ENCODE measurements at places on chromosomes 6 and 20.

GRCh38 chr6:56752009-56752408 is 109.3 kb upstream of the DST start:
- no peak for DNase-seq

- DNase-seq: no peak
These were observed 12.1 kb downstream of the TOMM34 start for GRCh38 chr20:44948107-44948506.

GRCh38 chr20:47295921-47296426 is 60.5 kb downstream of the ZMYND8 start:
- DNase-seq: no peak

GRCh38 chr6:169235286-169235685 is 18.4 kb downstream of the THBS2 start:
- DNase-seq: no peak

GRCh38 chr20:4661191-4661590 is 60.5 kb upstream of the PRND start:
- peak; percentile 38 for DNase-seq

- no peak for DNase-seq
These were observed 137.9 kb upstream of the EDN1 start for GRCh38 chr6:12152023-12152970.

DNA sequence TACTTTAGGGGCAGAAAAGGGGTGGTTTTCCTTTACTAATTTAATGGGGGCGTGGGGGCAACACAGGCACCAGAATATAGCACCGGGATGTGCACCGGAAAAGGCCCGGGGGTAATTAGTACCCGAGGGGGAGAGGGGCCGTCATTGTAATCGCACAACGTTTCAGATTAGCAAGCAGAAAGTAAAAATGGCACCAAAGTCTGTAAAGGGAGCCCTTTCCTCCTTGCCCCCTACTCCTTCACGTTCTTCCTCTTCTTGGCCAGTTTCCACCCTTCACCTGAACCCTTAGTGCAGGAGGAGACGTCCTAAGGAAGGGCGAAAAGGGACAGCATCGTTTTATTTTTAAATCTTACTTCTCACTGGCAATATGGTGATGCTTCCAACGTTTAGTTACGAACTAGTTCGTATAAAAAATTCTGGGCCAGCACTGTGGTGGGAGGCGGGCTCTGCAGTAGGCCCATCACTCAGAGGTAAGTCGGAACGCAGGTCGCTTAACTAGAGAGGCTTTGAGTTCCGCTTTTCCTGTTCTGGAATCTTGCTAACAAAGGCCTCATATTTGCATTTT is 742 bp upstream of the CEP85L start:
- DNase-seq: no peak

DNA sequence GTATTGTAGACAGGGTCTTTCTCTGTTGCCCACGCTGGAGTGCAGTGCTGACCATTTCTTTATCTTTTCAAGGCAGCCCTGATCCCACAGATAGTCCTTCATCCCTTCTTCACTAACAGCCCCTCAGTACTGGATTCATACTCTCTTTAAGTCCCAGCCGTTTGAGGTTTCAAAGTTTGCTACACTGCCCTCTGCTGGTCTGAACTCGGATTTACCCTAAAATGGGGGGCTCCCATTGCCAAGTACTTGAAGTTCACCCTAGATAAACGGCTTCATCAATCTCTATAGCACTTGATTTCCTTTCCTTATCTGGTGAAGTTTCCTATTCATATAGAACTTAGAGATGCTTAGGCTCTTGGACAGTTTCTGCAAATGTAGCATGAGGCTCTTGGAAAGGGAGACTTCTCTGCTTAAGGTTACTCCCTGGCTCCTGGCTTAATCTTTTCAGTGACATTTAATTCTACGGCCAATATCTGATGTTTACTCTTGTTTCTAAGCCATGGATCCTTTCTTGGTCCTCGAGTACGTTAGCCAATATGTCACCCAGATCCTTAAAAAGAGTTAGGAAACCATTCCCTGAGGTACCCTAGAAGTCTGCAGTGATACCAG is 21.4 kb upstream of the PREP start:
- DNase-seq: peak; percentile 72

DNA sequence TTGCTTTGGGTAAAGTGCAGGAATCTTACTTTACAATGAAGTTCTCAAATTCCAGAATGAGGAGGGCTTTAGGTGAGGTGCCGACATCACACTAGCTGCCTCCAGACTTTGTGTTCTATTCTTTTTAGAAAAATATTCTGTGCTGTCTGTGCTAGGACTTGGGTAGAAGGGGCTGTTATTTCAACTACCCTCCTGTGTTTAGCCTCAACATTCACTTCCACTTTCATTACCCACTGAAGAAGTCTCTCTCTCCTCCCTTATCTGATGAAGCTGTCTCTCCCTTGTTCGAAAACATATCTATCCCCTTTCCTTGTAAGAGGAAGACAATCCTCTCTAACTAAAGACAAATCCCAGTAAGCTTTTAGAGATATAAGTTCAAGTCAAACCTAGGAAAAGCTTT is 25.0 kb upstream of the BRPF3 start:
- no peak for DNase-seq

GRCh38 chr6:35081426-35081851 is 59.7 kb downstream of the TCP11 start:
- no peak for DNase-seq

DNA sequence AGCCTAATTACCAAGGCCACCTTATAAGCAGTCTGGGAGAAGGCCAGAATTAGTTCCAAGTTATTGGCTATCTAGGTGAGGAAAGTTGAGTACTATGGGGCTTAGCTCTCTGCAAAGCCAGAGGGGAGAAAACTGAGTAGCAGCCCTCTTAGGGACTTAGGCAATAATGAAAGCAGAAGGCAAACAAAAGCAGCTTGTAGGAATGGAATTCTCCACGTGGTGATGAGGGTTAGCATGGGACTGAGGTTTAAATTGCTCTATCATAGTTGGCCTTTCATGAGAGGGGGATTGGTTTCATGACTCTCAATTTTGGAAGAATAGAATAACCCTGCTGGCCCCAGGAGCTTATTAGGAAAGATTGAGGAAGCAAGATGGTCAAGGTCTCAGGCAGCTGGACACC is 7.0 kb upstream of the UBE2J1 start:
- no peak for DNase-seq

- DNase-seq: peak; percentile 68
These were observed 18.7 kb upstream of the GATA5 start for GRCh38 chr20:62494537-62494936.

DNA sequence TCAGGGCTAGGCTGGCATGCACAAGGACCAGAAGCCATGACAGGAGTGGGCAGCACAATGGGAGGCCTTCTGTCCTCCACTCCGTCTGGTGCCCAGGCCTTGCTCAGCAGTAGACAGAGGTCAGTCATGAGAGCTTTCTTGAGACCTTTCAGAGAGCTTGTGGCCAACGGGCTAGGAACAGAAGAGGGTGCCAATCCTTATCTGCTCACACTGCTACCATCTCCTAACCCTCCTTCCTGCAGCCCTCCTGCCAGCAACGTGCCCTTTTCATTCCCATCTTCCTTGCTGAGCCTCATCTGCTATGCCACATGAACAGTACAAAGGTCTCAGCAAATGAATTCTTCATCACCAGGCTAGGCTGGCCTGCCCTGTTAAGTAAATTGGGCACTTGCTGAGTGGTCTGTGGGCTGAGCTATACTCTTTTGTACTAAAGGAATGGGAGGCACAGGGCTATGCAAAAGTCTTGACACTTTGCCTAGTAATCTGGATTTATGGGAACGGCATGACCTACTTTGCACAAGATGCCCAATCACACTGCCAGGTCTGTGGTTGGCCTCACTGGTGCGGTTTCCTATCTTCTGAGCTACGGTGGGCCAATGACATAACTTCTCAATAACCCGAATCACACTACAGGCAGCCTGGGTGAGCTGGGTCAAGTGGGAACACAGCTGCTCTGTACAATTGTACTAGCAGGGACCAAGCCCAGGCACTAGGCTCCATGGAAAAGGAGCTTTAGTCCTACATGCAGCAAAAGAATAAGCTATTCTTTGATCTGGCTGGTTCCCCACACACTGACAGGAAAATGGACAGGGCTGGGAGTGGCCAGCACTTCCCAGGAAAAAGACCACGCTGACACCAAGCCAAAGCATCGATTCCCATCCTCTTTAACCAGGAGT is 47.8 kb downstream of the ELOVL5 start:
- DNase-seq: no peak

GRCh38 chr20:41344938-41345728 is 4.5 kb downstream of the LPIN3 start:
- no peak for DNase-seq

Measured in B cell (primary cell).